ENCODE measurements at places on chromosomes 1 and 21. TPM values are rescaled to one million over a fixed set of nuclear protein-coding genes. Genes with fewer than 3 reads are reported as not detected.

Gene C1orf198
- total RNA-seq, result 27.3 TPM

Gene LRRC8C
- total RNA-seq, result 2.6 TPM

Gene FASLG
- total RNA-seq, result not detected

Gene SLC22A15
- 49.4 TPM for total RNA-seq

Gene SLC19A2
- 12.8 TPM for total RNA-seq

DNA sequence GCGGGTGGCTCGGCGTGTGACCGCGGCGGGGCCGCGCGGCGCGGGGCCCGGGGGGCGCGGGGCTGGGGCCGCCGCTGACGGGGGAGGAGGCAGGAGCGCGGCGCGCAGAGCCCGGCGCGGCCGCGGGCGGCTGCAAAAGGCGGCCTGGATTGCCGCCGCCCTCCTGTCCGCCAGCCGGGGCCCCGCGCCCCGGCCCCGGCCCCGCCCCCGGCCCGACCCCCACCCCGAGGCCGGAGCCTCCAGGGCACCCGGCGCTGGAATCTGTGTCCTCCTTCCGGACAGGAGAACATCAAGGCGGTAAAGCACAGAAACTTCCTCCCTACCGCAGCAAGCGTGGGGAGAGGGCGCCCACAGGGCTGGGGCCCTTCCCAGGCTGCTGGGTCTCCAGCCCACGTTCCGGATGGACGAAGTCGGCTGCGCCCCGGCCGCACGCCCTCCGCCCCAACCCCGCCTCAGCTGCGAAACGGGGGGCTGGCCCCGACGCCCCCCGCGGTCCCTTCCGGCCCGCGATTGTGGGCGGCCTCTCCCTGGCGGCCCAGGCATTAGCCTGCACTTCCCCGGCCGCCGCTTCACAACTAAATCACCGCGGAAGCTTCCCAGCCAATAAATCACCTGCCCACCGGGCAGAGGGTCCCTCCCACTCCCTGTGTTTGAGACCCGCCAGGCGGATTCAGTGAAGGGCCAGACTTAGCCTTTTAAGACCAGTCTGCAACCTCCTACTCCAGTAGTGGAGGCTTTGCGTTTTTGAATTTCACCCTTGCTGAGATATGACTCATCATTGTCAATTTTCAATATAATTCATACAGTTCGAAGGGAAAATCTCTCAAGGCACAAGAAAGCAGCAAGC, 106.0 kb downstream of the SLC45A1 start:
- DNase-seq, result peak; percentile 71

- DNase-seq, result no peak
These were observed 2.9 kb downstream of the C1QA start for GRCh38 chr1:22639286-22639685.

DNA sequence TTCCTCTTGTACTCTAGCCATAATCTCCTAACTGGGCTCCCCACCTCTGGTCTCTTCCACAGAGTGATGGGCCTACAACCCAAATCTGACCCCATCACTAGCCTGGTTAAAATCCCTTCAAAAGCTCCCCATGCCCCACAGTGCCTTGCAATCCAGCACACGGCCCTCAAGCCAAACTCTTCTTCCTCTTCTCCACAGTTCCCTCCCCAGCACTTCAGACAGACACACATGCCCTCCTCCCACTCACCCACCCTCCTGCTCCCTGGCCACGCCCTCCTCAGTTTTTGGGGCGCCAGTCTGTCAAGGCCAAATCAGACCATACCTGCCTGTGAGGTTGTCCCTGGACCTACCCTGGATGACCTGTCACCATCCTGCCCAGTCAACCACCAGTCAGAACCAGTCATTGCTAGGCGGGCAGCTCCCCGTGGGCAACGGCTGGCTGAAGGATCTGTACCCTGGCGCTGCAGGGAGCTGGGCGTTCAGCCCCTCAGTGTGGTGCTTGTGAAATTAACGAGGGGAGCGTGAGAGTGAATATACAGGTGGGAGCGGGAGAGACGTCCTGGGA, 753 bp downstream of the C1orf210 start:
- no peak for DNase-seq

GRCh38 chr1:11641776-11642305, 12.4 kb downstream of the FBXO2 start:
- DNase-seq, result no peak

GRCh38 chr21:28993293-28993629, 584 bp upstream of the LTN1 start:
- DNase-seq, result no peak

GRCh38 chr1:231613419-231614349, 12.9 kb upstream of the DISC1 start:
- no peak for DNase-seq

DNA sequence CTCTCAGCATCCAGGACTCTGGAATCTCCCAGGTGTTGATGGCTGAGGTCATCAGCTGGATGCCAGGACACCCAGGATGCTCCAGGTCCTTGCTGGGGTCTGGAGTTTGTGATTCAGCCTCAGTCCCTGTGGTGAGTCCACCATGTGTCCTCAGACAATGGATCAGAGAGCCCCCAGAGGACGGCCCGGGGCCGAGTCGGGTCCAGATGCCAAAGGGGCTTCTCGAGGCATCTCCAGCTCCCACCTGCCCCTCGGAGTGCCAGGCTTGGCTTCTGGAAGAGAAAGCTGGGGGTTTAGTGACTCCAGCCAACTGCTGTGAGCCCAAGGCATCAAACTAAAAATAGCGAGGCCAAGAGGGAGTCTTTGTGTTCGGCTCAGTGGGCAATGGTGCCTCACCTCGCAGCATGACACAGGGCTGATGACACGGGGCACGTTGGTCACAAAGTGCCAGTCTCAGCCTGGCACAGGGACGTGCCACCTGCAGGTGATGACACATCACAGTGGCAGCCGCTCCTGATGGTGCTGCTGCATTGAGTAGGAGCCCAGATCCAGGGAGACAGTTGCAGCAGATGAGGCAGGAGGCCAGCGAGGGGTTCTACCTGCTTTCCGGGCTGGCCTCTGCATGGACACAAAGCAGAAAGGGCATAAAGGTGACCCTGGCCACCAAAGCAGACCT, 10.6 kb downstream of the PDE9A start:
- no peak for DNase-seq

DNA sequence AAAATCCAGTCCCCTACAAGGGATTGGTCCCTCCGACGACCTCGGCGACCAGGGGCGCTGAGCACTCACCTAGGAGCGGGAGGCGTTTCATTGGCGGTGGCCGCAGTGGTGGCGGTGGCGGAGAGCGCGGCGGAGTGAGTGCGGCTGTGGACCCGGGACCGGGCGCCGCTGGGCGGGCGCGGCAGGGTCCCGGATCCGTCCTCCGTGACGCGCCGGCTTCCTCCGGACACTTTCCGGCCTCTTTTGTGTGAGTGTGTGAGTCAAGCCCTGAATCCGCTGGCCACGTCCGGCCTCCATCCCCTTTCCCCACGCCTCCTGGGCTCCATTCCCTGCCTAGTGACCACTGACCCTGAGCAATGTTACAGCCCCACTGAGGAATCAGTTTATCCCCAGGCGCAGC, at the start of gene ADGRL4:
Gene ADGRL4 (minus strand): TSS at position 167 of the 400 bp plus-strand sequence. CDS start 76 bp downstream, at position 91.
- peak; percentile 47 for DNase-seq

All from glutamatergic neuron (in vitro differentiated cells).